ENCODE measurements at places on chromosomes 2 and 18. TPM values are rescaled to one million over a fixed set of nuclear protein-coding genes. Genes with fewer than 3 reads are reported as not detected.

The SPATA3 gene
- total RNA-seq: not detected

- no peak for DNase-seq
These were observed 205.1 kb downstream of the SOX11 start for GRCh38 chr2:5897249-5897648.

The RAB17 gene
- total RNA-seq: 1.7 TPM

The SNORC gene
- 1.9 TPM for total RNA-seq

- DNase-seq: no peak
These were observed 203.2 kb upstream of the CYP26B1 start for GRCh38 chr2:72350852-72351251.

- DNase-seq: no peak
These were observed 84.3 kb upstream of the LTBP1 start for GRCh38 chr2:32862269-32863055.

All from right cardiac atrium (tissue), 5 donors.